NCI-H460 (cell line): ENCODE measurements at places on chromosomes 1 and 21. TPM values are rescaled to one million over a fixed set of nuclear protein-coding genes. Genes with fewer than 3 reads are reported as not detected.

SUSD4 gene
- total RNA-seq, result not detected in 2 replicates

RIPK4 gene
- 1.4 and 1.8 TPM in 2 replicates for total RNA-seq

OR2T34 gene
- total RNA-seq, result not detected in 2 replicates

FLG2 gene
- under 0.01 TPM in 1 of 2 replicates, not detected in the other for total RNA-seq

HTR6 gene
- 0.12 TPM in 1 of 2 replicates, not detected in the other for total RNA-seq

SPRR1B gene
- not detected in 2 replicates for total RNA-seq

NPR1 gene
- total RNA-seq, result 3.0 and 3.3 TPM in 2 replicates

FAM151A gene
- not detected in 2 replicates for total RNA-seq

TTC22 gene
- not detected in 2 replicates for total RNA-seq

AMY1A gene
- total RNA-seq, result not detected in 2 replicates

RIPPLY3 gene
- total RNA-seq, result 0.20 TPM in 2 replicates

HLCS gene
- total RNA-seq, result 25.8 and 29.2 TPM in 2 replicates

C1orf185 gene
- total RNA-seq, result not detected in 2 replicates

IFI16 gene
- total RNA-seq, result 46.6 and 65.7 TPM in 2 replicates

C1orf56 gene
- total RNA-seq, result 6.1 and 7.2 TPM in 2 replicates

KCNK2 gene
- 14.7 and 16.4 TPM in 2 replicates for total RNA-seq

SLC2A5 gene
- total RNA-seq, result not detected in 2 replicates

PIGR gene
- not detected in 2 replicates for total RNA-seq

RHOU gene
- total RNA-seq, result 1.3 and 1.7 TPM in 2 replicates

CFAP141 gene
- not detected in 2 replicates for total RNA-seq

FCAMR gene
- not detected in 2 replicates for total RNA-seq

RIMKLA gene
- total RNA-seq, result 2.7 TPM in 2 replicates

FAM163A gene
- 0.12 and 0.17 TPM in 2 replicates for total RNA-seq

CFHR2 gene
- total RNA-seq, result not detected in 2 replicates

SYCP1 gene
- not detected in 2 replicates for total RNA-seq

A3GALT2 gene
- total RNA-seq, result not detected in 2 replicates

ST6GALNAC3 gene
- 0.67 and 0.87 TPM in 2 replicates for total RNA-seq

VSIG8 gene
- 0.05 TPM in 1 of 2 replicates, not detected in the other for total RNA-seq

LEFTY2 gene
- not detected in 2 replicates for total RNA-seq

CYP4A11 gene
- total RNA-seq, result not detected in 2 replicates

SHISAL2A gene
- total RNA-seq, result not detected in 2 replicates

PRR9 gene
- not detected in 2 replicates for total RNA-seq

FBLIM1 gene
- total RNA-seq, result 3.6 and 4.1 TPM in 2 replicates

STIL gene
- 20.4 and 21.7 TPM in 2 replicates for total RNA-seq

SLC45A1 gene
- total RNA-seq, result 0.92 and 1.4 TPM in 2 replicates

SPRR2G gene
- total RNA-seq, result not detected in 2 replicates

RASAL2 gene
- 6.8 and 6.9 TPM in 2 replicates for total RNA-seq

RORC gene
- 0.10 TPM in 1 of 2 replicates, not detected in the other for total RNA-seq

ZNF644 gene
- total RNA-seq, result 43.2 and 43.8 TPM in 2 replicates

SLC22A15 gene
- 0.14 and 0.42 TPM in 2 replicates for total RNA-seq

SH2D2A gene
- total RNA-seq, result 135 TPM in 2 replicates

SPATA6 gene
- total RNA-seq, result 5.3 and 6.7 TPM in 2 replicates

WDR4 gene
- 8.8 and 9.8 TPM in 2 replicates for total RNA-seq

SMPDL3B gene
- total RNA-seq, result 0.94 and 0.98 TPM in 2 replicates

OR2T27 gene
- total RNA-seq, result not detected in 2 replicates

PROK1 gene
- not detected in 2 replicates for total RNA-seq
